ENCODE measurements at places on chromosomes 3 and 15.

- DNase-seq: no peak
Observed at GRCh38 chr3:51968170-51968775, 1.0 kb upstream of the PCBP4 start.

DNA sequence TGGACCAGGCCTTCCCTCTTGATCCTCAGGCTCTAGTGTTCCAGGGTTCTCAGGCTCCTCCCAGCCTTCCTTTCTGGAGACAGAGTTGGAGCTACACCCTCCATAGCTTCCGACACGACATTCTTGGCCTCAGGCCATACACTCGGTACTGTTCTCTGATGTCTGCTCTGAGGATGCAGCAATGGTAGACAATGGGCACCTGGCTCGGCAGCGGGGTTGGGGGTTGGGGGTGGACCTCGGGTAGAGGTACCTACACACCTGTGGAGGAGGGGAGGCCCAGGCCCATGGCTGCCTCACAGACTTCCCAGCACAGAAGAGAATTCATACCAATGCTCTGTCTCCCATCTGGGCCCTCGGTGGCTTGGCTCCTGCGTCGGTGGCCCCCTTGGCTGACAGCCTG lies 21.4 kb downstream of the CCDC13 start:
- no peak for DNase-seq

GRCh38 chr3:42694366-42694765 lies 8.2 kb downstream of the HHATL start:
- no peak for DNase-seq

DNA sequence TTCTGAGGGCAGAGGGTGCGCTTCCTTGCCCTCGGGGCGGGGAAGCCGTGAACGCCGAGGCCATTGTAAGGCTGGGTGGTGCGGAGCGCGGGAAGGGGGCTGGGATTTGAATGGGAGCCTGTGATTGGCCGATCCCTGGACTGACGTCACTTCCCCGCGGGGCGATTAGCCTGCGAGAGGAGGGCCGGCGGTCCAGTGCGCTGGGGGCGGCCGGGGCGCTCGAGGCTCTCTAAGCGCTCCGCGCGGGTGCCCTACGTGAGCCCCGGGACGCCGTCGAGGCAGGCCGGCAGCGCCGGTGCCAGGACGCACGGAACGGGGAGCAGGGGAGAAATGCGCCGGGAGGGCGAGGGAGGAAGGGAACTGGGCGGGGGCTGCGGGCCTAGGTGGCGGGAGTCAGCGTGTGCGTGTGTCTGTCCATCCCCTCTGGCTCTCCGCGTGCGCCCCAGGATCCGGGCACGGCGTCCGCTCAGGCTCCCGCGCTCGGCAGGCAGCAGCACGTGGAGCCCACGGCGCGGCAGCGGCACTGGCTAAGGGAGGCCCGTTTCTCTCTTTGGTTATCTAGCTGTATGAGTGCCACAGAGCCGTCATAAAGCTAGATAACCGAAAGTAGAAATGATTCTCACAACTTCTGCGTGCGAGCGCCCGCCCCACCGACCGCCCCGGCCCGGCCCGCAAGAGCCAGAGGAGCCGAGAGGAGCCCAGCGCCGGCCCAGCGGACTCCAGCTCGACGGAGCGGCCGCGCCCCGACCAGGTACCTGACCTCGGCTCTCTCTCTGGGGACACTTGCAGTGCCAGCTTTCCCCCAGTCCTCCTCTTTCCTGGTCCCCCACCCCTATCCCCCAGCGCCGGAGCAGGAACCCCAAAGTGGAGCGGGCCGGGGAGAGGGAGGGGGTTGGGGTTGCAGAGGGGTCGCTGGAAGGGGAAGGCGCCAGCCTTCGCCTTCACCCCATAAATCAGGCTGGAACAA lies 33.1 kb upstream of the POLG start:
- DNase-seq: no peak

- DNase-seq: peak; percentile 80
Observed at GRCh38 chr3:58052373-58053273, 44.4 kb downstream of the FLNB start.

- no peak for DNase-seq
Observed at GRCh38 chr3:108099679-108100428, 9.0 kb upstream of the CD47 start.

DNA sequence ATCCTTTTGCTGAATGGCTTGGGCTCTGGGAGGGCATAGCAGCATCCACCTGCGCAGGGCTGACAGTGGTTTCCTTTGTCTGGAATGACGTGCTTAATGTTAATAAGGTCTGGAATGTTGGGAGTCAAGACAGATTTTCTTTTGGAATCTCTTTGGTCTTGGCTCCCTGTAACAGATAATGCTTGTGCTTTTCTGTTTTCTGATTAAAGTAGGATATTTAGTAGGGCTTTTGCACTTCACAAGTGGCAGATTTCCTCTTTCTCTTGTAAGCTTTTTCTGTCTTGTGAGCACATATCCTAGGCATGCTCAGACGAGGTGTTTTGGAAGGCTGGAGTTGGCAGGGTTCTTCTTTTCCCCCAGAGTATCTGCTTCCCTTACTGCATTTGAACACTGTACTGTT lies 189.6 kb downstream of the GHSR start:
- DNase-seq: no peak

- DNase-seq: no peak
Observed at GRCh38 chr3:74409066-74409465, 205.4 kb downstream of the CNTN3 start.

GRCh38 chr15:29044503-29044901 lies 158.7 kb downstream of the APBA2 start:
- no peak for DNase-seq

- no peak for DNase-seq
Observed at GRCh38 chr15:88512601-88513000, 33.9 kb downstream of the DET1 start.

GRCh38 chr15:50907601-50908208 lies 778 bp upstream of the AP4E1 start:
- no peak for DNase-seq

- no peak for DNase-seq
Observed at GRCh38 chr15:23038726-23039142, 635 bp downstream of the TUBGCP5 start.

GRCh38 chr15:45333550-45333949 lies 44.8 kb downstream of the GATM start:
- no peak for DNase-seq

GRCh38 chr3:119795849-119796248 lies 13.9 kb downstream of the NR1I2 start:
- DNase-seq: no peak

DNA sequence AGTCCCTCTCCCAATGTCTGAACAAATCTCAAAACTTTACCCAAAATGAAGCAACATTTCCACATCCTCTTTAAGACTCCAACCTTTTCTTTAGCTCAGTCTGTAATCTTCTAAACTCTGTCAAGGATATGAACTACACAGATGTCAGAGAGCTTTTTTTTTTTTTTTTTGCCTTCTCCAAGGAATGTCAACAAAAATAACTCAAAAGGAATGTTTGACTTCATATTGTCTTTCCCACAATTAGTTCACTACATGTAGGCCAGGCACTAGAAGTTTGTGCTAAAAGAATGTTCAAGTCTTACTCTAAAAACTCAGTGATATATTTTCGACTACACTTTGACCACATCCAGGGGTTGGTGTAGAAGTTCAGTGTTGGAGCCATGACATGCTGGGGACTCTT lies 37.1 kb downstream of the ADAMTS9 start:
- peak; percentile 56 for DNase-seq

GRCh38 chr3:181417748-181418147 lies 294.0 kb upstream of the SOX2 start:
- no peak for DNase-seq

DNA sequence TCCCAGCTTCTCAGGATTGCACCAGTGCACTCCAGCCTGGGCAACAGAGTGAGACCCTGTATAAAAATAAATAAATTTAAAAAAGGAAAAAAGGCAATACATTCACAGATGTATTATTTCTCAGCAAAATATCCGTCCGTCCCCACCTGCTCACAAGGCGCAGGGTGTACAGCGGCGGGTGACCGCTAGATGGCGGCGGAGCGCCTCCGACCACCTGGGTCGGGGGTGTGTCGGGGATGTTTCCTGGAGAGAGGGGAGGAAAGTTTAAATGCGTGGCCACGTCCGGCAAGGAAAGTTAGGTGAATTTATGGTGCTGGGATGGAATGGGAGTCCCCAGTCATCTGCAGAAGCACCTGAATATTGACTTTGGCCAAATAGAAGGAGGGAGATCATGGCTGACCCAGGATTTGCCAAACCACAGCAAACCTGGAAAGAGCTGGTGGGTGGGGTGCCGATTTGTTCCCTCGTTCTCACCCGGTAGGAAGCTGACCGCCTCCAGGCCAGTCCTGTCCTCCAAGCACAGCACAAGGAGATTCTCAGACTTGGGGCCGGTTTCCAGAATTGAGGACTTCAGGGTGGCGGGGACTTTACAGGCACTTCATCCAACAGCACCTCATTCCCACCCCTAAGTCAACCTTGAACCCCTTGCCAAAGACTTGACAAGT lies 88.3 kb downstream of the TMEM266 start:
- no peak for DNase-seq

- no peak for DNase-seq
Observed at GRCh38 chr3:196609805-196610515, 29.5 kb upstream of the NRROS start.

GRCh38 chr15:29670998-29671981 lies 151.0 kb downstream of the TJP1 start:
- no peak for DNase-seq

GRCh38 chr3:172100482-172100881 lies 61.1 kb downstream of the FNDC3B start:
- DNase-seq: no peak

- DNase-seq: no peak
Observed at GRCh38 chr15:33433821-33434220, 123.1 kb downstream of the RYR3 start.

- DNase-seq: no peak
Observed at GRCh38 chr15:97962263-97962662, 1.8 kb downstream of the ARRDC4 start.

- DNase-seq: no peak
Observed at GRCh38 chr15:80060356-80061006, 1.0 kb downstream of the ZFAND6 start.

DNA sequence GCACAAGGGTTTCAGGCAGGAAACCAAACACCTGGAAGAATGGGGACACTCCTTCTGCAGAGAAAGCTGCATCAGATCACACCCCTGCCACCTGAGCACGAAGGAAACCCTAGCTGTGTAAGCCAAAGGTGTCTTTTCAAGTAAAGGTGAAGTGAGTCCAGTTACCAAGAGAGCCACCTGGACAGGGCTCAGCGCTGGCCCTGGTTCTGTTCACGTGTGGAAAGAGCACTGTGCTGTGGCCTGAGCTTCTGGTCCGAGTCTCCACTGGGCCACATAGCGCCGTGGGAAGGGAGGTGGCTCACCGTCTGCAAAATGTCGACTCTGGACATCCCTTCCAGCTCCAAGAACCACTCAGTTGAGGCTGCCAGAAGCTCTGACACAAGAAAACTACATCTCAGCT lies 151.1 kb downstream of the ADAMTS17 start:
- DNase-seq: no peak

- DNase-seq: no peak
Observed at GRCh38 chr15:85583923-85584390, 203.6 kb downstream of the AKAP13 start.

DNA sequence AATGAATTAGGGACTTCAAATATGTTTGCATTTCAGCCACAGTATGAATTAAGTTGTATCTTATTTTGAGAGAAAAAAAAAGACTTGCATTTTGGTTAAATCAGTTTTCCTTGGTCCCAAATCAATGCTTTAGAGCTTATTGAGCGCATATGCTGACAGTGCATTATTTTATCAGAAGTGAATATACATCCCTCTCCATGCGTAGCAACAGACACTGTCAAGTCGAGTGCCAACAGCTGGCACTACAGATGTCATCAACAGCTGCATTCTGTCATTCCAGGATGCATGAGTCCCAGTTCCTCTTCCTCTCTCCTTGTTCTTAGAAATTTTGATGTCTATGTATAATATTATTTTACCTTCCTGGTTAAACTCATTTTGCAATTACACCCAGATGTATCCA lies 156.1 kb upstream of the FOXB1 start:
- no peak for DNase-seq

DNA sequence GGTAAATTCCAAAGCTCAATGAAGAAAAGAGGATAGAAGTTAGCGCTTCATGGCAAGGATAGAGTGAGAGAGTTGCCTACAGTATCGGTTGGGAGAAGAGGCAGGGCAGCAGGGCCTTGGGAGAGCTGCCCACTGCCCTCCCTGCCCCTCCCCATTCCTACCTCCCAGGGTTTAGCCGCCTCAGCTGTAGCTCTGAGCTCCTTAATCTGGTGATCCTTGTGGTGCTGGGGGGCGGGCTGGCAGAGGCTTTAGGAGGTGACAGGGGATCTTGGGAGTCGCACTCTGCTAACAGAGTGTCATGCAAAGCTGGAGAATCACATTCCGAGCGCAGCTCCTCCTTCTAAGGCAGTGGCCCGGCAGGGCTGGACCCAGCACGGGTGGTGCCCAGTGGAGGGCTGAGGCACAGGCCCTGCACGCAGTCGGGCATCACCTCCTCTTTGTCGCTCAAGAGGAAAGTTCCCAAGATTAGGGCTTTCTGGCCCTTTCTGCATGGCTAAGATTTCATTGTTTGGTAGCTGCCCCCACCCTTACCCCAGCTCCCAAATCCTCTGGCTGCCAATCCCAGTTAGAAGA lies 57.1 kb upstream of the POLG start:
- no peak for DNase-seq

DNA sequence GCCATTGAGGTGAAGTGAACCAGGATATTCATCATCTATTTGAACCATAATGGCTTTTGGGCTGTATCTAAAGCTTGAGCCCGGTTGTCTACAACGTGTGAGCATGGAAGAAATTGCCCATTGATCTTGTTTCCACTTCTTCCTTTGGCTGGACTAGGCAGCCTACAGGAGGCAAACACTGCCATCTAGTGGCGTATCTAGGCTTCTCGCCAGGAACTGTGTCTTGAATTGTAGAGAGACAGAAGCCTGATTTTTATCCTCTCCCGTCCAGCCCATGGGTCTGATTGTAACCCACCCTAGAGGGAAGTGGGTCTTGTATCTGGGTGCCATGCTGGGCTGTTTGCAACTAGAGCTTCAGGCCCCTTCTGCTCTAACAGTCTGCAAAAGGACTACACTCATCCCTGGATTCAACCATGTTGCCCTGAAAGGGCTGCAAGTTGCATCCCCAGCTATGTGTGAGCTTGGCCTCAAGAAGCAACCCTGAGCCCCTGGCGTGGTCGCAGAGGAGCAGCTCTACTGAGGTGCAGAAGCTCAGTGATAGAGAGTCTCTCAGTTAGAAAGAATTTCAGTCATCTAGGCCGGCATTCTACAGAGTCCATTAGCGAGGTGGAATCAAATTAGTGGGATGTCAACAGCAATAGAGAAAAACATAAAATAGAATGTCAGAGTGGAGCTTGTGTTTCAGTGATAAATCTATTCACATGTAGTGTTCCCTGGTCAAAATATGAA lies 170.2 kb upstream of the UMPS start:
- no peak for DNase-seq

GRCh38 chr3:133937061-133937686 lies 41.5 kb upstream of the RAB6B start:
- no peak for DNase-seq

GRCh38 chr3:67290438-67290837 lies 292.3 kb downstream of the KBTBD8 start:
- no peak for DNase-seq

Measured in BJ (cell line).